Globus pallidus (tissue), 1 donor: ENCODE measurements at places on chromosomes 7 and 10.

DNA sequence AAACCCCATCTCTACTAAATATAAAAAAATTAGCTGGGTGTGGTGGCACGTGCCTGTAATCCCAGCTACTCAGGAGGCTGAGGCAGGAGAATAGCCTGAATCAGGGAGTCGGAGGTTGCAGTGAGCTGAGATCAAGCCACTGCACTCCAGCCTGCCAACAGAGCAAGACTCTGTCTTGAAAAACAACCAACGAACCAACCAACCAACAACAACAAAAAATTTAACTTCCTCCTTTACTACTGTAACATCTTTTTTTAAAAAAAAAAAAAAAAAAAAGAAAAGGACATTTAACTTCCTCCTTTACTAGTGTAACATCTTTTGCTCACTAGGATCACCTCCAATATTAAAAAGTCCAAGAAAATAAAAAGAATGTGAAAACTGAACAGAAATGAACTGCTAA is 92.3 kb upstream of the TMEM168 start:
- DNase-seq = no peak

DNA sequence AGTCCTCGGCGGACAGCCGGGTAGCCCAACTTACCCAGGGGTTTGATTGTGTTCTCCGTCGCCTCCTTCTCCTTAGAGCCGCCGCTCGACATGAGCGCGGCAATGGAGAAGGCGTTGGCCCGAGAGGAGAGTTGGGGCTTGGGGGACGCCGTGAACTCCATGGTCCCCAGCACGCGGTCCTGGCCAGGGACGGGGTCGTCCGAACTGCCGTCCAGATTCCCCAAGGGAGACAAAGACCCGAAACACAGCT is 515 bp downstream of the TBX20 start:
- no peak for DNase-seq

GRCh38 chr7:49425277-49425818 is 348.1 kb upstream of the VWC2 start:
- no peak for DNase-seq

DNA sequence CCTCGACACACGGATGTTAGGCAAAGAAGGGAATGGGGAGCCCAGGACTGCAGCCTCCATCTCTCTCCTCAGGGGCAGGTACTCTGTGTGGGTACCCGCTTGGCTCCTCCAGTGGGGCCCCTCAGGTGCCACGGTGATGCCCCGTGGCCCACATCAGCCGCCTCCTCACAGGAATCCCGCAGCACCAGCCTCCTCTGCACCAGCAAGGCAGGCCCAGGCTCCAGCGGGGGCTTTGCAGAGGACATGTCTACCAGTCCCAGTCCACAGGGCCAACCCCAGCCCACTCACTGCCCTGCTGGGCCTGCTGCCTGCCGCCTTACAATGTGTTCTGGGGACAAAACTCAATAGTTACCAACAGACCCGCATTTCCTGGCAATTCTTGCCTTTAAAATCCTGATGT is 61.6 kb upstream of the ADGRA1 start:
- DNase-seq = no peak

DNA sequence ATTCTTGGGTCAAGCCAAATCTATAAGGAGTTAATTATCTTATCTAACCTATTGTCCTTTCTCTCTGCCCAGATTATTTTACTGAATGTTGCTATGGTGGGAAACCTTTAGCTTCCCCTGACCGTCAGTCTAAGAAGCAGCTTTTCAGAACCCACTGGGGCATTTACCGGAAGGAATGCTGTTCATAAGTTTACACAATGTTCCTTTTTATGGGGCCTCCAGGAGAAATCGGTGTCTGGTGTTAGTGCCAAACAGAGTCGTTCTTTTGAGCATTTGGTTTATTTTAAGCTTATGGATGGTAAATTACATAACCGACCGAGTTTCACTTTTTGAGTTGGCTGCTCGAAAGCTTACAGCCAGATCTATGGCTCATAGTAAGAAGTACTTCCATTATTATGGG is 111.9 kb downstream of the CACNB2 start:
- DNase-seq = no peak
